ENCODE measurements at places on chromosomes 2 and 18.

DNA sequence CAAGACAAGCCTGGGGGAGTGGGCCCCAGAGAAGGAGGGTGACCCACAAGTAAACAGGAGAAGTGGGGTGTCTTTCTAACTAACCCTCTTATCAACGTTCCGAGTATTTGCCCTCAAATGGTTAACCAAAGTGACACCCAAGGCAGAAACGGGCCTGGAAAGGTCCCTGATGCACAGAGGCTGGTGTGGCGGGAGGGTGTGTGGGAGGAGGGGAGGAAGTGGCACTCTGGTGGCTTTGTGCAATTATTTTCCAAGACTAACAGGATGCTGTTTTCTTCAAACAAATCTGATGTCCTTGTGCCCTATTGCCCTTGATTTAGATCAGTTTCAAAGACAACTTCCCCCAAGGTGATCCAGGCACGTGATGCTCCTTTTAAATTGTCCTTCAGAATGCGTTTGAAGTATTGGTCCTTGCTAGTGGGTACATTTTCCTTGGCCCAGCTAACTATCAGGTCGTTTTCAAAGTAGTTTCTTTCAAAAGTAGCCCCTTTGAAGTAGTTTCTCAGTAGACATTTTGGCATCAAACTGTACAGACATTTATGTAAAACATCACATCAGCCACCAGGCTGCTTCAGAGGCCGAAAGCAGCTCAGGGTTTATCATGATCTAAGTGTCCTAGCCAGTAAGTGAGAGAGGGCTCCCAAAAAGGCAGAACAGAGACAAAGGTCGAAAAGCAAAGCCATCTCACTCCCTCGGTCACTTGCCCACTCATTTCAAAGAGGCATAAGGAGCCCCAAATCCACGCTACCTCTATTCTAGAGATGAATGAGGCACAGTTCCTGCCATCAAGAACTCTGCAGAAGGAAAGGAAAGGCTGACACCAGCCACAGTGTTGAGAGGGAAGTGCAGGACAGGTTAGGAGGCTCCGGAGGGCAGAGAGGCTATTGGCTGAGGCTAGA, 371.1 kb upstream of the ID2 start:
- no peak for DNase-seq

DNA sequence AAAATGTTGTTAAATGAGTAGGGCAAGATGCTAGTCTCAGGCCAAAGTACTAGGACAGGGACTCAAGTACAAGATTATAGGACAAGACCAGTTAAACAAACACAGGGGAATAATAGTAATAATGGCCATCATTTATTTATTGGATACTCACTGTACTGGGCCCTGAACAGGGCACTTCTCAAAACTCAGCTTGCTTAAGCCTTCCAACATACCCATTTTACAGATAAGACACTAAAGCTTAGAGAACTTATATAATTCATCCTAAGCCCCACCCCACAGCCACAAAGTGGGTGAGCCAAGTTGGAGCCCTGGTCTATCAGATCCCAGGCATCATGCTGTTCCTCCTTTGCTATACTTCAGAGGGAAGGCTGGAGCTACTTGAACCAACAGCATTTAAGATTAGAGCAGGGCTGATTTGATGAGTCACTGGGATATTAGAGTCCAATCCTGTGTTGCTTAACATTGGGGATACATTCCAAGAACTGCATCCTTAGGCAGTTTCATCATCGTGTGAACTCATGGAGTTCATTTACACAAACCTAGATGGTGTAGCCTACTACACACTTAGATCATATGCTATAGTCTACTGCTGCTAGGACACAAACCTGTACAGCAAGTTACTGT, 153.6 kb downstream of the MTCL1 start:
- peak; percentile 71 for DNase-seq

GRCh38 chr2:100237770-100238169, 84.5 kb downstream of the LONRF2 start:
- DNase-seq, result no peak

DNA sequence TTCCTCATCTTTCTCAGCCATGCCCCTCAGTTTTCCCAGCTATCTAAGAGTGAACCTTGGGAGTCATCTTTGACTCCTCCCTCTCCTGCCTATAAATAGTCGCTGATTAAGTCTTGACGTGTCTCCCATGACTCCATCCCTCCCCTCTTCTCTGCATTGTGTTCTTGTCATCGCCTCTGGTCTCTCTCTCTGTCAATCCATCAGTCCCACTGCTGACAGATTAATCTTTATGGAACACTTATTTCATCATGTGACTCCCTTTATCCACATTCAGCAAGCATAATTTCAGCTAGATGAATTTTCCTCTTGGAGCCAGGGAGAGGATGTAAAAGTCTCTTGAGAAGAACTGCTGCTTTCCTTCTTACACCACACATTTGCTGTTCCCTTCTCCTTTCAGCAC, 9.4 kb downstream of the ADAM23 start:
- no peak for DNase-seq

- no peak for DNase-seq
These were observed 308.2 kb upstream of the LRATD1 start for GRCh38 chr2:14324308-14324707.

- DNase-seq, result no peak
These were observed 809.2 kb downstream of the CNTNAP5 start for GRCh38 chr2:124834331-124834730.

DNA sequence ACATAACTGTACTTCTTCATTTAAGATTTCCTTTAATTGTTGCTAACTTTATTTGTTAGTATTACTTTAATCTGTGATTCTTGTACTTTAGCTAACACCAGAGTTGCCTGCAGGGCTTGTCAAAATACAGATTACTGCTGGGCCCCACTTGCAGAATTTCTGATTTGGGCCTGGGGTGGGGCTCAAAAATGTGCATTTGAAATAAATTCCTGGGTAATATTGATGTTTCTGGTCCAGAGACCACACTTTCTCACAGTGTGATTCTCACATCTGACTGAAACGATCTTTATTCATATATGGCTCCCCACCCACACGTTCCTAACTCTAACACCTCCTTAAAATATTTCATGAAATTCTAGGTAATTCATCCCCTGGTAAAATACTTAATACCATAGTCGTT, 452.6 kb upstream of the ACVR2A start:
- DNase-seq, result no peak

- no peak for DNase-seq
These were observed 303.7 kb downstream of the CDH19 start for GRCh38 chr18:66300141-66300540.
